ENCODE measurements at places on chromosomes 16 and 17.

GRCh38 chr16:23640615-23640930, 537 bp downstream of the PALB2 start:
- DNase-seq = no peak

DNA sequence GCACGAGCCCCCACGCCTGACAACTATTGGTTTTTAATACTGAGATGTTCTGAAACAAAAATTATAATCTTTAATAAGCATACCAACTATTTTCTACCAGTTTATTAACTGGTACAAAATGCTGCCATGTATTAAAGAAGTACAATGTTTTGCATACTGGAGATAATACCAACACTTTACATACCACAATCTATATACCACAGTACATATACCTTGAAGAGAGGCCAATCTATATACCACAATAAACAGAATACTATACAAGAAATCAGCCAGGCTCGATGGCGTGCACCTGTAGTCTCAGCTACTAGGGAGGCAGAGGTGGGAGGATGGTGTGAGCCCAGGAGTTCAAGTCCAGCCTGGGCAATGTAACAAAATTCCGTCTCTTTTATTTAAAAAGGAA, 9.9 kb downstream of the GPATCH8 start:
- no peak for DNase-seq

GRCh38 chr16:73848993-73849392, 447.6 kb upstream of the PSMD7 start:
- DNase-seq = no peak

- no peak for DNase-seq
Observed at GRCh38 chr16:6375465-6376075, 957.1 kb upstream of the RBFOX1 start.

- no peak for DNase-seq
Observed at GRCh38 chr17:57890857-57891232, 41.0 kb upstream of the MRPS23 start.

DNA sequence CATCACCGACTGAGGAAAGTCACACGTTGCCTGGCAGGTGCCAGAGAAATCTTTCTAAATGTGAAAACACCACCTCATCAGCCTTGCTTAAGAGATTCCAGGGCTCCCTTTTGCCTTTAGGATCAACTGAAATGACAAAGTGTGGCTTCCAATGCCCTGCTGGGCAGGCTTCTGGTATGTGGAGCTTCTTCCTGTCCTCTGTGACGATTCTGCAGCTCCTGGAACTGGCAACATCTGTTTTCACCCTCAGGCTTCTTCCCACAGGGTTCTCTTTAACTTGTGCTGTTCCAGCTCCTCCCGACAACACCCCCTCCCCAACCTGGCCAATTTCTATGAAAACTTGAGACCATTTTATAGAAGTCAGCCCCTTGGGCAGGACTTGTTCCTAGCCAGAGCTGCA, 4.8 kb upstream of the ZDHHC1 start:
- no peak for DNase-seq

DNA sequence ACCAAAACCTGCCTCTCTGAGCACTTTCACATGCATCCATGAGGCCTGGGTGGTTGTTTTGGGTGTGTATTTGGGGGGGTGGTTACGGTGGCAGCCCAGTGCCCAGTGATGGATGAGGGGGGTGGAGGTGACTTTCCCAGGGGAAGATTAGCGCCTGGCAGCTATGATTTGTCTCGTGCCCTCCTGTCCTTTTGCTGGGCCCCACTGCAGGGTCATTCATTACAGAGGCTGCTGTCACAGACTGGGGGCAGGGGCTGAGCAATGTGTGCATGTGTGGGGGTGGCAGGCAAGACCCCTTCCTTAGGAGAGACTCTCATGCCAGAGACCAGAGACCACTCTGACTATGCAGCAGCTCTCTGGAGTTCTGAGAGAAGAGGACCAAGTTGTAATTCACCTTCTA, 93.7 kb downstream of the MRM1 start:
- DNase-seq = no peak

DNA sequence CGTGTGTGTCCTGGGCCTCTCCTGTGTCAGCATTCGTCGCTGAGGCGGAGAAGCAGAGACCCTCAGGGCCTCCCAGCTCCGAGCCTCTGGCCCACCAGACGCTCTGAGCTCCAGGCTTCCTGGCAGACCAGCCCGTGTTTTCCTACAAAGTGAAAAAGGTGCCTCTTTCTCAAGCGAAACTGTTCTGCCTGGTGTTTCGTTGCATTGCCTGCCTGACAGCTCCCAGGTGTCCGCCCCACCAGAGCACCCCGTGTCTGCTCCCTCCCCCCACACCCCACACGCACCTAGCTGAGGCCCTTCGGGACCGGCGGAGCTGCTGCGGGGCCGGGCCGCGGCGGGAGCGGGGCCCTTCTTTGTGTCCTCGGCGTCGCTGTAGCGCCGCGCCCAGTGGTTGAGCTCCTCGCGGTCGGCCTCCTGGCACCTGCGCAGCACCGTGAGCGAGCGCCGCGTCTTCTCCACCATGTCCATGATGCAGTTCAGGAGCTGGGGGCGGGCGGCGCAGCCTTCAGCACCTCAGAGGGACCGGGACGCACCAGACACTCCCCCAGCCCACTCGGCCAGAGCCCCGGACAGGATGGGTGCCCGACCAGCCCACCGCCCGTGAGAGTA, 14.7 kb upstream of the PABPN1L start:
- no peak for DNase-seq

DNA sequence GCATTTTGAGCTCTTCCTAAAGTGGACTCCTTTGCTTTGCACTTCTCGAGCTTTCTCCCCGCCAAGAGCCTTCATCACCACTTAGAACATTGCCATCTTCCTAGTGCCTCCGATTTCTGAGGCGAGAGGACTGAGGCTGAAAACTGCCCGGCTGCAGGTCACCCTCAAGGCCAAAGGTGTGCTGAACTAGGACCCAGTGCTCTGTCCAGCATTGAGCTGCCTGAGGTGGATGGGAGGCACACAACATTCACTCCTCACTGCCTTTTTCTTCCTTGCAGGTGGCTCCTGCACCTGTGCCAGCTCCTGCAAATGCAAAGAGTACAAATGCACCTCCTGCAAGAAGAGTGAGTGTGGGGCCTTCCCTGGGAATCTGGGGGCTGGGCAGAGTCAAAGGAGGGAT, 5.4 kb downstream of the MT1A start:
- no peak for DNase-seq

GRCh38 chr16:12837291-12837690, 33.6 kb upstream of the CPPED1 start:
- no peak for DNase-seq

DNA sequence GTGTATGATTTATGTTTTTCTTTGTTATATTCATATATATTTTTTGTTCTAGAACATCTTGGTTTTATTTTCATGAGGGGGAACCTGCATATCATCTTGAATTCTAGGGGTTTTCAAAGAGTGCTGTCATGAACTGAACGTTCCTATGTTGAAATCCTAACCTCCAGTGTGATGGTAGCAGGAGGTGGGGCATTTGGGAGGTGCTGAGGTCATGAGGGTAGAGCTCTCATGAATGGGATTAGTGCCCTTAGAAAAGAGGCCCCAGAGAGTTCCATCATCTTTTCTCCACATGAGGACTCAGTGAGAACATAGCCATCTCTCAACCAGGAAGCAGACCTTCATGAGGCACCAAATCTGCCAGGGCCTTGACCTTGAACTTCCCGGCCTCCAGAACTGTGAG, 34.6 kb upstream of the CCDC182 start:
- DNase-seq = no peak

DNA sequence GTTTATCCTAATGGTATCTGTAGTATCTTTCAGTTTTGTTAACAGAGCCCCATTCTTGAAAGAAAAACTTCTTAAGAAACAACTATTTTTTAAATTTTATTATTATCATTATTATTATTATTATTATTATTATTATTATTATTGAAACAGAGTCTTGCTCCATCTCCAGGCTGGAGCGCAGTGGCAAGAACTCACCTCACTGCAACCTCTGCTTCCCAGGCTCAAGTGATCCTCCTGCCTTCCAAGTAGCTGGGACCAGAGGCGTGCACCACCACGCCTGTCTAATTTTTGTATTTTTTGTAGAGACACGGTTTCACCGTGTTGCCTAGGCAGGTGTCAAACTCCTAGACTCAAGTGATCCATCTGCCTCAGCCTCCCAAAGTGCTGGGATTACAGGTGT, 23.4 kb downstream of the SUPT6H start:
- DNase-seq = no peak

- DNase-seq = no peak
Observed at GRCh38 chr17:20952183-20952582, 90.6 kb downstream of the USP22 start.

DNA sequence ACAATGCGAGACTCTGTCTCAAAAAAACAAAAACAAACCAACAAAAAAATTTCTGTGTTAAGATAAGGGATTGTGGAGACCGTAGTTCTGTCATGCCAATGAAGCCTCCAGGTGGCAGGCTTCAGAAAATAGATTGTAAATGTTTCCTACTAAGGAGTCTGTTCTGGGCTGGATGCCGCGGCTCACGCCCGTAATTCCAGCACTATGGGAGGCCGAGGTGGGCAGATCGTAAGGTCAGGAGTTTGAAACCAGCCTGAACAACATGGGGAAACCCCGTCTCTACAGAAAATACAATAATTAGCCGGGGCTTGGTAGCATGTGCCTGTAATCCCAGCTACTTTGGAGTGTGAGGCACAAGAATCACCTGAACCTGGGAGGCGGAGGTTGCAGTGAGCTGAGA, 4.4 kb upstream of the SNX29 start:
- no peak for DNase-seq

DNA sequence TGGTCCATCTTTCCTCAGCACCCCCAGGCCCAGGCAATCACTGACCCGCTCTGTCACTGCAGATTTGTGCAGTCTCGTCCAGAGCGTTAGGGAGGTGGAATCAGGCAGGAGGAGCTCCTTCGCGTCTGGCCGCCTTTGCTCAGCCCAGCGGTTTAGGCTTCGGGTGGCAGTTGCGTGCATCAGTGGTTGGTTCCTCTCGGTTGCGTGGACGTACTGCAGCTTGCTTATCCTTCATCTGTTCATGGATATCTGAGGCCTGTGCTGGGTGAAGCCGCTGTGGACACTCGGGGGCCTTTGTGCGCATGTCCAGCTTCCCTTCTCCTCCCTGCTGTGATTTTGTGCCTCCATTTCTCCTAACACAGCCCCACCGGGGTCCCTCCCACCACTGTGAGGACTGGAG, 4.7 kb upstream of the P2RX1 start:
- DNase-seq = no peak

GRCh38 chr16:70703041-70703834, 17.4 kb upstream of the MTSS2 start:
- DNase-seq = no peak

DNA sequence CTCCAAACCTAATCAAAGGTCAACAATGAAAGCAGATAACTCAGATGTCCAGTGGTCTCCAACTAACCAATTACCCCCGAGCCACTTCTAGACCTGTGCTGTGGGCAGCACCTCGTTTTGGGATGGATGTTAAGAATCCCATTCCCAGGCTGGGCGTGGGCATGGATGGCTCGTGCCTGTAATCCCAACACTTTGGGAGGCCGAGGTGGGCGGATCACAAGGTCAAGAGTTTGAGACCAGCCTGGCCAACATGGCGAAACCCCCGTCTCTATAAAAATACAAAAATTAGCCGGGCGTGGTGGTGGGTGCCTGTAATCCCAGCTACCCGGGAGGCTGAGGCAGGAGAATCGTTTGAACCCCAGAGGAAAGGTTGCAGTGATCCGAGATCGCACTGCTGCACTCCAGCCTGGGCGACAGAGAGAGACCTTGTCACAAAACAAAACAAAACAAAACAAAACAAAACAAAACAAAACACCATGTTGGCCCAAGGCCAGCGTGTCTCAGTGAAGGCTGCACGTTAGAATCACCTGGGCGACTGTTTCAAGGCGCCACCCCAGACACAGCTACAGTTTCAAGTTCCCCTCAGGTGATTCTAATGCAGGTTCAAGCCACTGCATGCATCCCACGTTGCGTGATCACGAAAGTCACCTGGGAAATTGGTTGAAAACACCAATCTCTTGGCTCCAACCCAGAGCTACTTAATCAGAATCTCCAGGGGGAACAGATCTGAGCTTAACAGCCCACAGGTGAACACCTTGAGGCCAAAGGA, 21.3 kb downstream of the COX4I1 start:
- DNase-seq = no peak

Data from omental fat pad (tissue), 4 donors.